A549 treated with ZK216348 at 1 μM for 4 hours (cell line): ENCODE measurements at places on chromosomes 11 and 22. TPM values are rescaled to one million over a fixed set of nuclear protein-coding genes. Genes with fewer than 3 reads are reported as not detected.

KDM4E gene
- total RNA-seq: not detected in 5 replicates

CTSF gene
- total RNA-seq: 27.1 to 40.9 TPM (median 32.9 TPM) in 5 replicates

STIM1 gene
- 23.9 to 30.2 TPM (median 25.0 TPM) in 5 replicates for total RNA-seq

CST6 gene
- total RNA-seq: not detected in 5 replicates

KREMEN1 gene
- 2.6 to 5.4 TPM (median 4.2 TPM) in 5 replicates for total RNA-seq

MMP7 gene
- 19.3 to 36.5 TPM (median 22.8 TPM) in 5 replicates for total RNA-seq

OR5A2 gene
- total RNA-seq: not detected in 5 replicates

SLN gene
- total RNA-seq: 0.42 to 1.6 TPM (median 0.91 TPM) in 5 replicates

EHF gene
- 0.36 to 1.3 TPM (median 0.95 TPM) in 5 replicates for total RNA-seq

VWA5A gene
- 0.09 to 0.28 TPM (median 0.21 TPM) in 4 of 5 replicates, not detected in the other for total RNA-seq

EWSR1 gene
- total RNA-seq: 214 to 243 TPM (median 225 TPM) in 5 replicates
